ENCODE measurements at places on chromosomes 16 and 17.

GRCh38 chr17:73410586-73411312 is 98.9 kb upstream of the CDC42EP4 start:
- DNase-seq: no peak

DNA sequence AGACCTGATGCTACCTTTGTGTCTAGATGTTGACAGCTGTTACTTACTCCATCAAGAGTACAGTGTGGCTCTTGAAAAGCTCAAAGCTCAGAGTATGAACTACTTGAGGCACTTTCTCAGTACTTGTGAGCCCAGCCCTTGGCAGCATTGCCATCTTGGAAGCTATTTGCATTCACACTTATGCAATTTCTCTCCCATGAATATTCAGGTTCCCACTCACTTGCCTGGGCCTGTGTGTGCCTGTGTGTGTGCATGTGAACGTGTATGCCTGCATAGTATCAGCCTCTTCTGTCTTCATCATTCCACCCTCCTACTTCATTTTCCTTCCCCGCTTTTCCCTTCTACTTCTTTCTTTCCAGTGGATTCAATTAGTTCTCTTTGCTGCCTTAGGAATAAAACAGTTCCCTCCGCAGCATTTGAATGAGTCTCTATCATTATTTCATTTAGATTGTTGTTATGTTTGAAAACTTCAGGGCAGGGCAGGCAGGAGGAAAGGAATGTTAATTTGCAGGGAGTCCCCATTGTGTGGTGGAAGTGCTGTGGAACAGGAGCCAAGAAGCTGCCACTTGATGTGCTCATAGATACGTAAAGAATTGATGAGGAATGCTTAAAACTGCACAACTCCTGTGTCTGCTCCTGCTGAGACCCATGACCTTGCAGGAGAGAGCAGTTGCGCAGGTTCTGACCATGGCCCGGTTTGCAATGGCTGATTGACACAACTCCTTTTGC is 58.9 kb downstream of the HS3ST4 start:
- no peak for DNase-seq

- DNase-seq: no peak
Measured at GRCh38 chr16:70708366-70709246, 22.8 kb upstream of the MTSS2 start.

DNA sequence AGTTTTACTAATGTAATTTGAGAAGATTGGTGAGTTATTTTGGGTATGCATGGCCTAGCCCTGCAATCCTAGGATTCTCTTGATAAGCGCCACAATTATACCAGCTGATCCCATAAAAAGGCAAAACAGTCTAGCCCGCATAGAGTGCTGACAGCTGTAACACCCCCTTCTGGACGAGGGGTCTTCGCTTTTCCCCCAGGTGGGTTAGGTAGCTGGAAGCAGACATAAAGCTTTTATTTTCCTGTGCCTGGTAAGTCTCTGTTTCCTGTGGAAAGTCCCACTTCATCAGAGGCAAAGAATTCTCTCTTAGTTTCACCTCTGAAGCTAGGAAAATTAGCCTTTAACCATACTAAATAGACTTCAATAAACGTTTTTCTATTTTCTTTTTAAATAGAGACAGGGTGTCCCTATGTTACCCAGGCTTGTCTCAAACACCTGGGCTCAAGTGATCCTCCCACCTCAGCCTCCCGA is 108.3 kb downstream of the YPEL2 start:
- no peak for DNase-seq

DNA sequence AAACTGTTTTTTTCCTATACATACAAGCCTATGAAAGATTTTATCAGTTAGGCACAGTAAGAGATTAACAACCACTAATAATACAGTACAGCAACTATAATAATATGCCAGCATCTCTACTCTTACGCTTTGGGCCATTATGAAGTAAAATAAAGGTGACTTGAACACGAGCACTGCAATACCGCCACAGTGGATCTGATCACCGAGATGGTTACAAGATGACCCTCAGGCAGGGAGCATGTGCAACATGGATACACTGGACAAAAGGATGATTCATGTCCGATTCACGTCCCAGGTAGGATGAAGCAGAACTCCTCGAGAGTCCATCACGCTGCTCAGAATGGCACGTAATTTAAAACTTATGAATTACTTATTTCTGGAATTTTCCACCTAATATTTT is 10.5 kb downstream of the PELP1 start:
- DNase-seq: no peak

- no peak for DNase-seq
Measured at GRCh38 chr17:57823469-57824401, 26.1 kb downstream of the MRPS23 start.

DNA sequence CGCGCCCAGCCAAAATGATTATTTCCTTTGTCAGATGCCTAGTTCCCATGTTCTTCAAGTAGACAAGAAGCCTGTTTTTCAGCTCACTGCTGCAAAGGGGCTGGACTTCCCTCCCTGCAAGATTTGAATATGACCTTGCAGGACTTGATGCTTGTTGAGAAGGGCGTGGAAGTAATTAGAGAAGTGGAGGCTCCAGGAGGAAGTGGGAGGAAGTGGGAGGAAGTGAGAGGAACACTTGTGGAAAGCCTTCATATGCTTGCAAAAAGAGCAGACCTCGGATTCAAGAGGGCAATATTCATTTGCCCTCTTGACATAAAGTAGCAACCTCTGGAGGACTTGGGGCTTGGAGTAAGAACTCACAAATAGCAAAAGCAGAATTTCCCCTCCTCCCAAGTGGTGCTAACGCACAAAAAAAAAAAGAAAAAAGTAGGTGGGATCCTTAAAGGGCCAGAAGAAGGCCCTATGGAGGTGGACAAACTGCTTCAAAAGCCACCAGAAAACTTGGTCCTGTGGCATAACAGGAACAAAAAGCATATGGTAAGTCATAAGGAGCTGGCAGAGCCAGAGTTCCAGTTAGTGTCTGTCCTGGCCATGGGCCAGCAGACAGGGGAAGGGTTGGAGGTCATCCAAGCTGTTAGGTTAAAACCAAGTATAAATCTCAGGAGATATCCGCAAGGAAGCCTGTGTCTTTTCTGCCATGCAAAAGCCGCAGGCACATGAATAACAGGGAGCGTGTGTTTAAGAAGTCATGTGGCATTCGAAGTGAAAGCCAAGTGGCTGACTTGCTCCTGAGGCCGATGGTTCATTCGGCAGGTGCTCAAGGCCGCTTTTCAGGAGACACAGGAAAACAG is 20.6 kb upstream of the PRKAR1A start:
- DNase-seq: no peak

DNA sequence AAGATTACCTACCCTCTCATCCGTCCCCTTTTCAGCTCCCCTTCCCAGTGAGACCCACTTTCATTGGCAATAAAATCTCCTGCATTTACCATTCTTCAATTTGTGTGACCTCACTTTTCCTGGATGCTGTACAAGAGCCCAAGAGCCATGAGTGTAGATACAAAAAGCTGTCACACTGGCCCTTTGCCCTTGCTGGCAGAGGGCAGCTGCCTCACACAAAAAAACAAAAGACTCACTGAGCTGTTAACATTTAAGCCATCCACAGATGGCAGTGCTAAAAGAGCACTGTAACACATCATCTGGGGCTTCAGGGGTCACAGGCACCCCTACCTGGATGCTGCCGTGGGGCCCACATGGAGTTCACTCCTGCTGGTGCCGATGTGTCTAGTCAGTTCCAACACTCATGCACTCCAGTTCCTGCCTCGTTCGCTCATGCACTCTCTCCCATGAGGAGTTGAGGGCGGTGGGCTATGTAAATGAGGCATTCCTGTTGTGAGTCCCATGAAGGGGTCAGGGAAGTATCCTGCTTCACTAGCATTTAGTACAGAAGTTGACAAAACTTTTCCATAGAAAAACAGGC is 123.1 kb downstream of the CA10 start:
- DNase-seq: no peak

GRCh38 chr16:58417600-58417999 is 25.3 kb downstream of the GINS3 start:
- no peak for DNase-seq

DNA sequence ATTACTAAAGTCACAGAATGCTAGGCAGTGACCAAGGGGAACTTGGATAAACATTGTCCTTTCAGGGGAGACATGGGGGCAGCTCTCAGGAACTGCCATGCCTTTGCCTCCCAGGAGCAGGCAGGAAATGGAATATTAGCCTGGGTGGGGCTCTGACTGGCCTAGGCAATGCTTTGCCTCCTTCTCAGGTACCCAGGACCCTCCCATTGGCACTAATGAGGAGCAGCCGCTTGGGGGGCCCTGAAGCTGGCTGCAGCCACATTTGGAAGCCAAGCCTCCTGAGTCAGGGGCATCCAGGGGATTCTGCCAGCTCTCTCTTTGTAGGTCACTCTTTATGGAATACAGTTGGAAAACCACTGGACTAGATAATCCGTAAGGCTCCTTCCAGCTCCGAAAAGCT is 5.5 kb downstream of the CPSF4L start:
- no peak for DNase-seq

- DNase-seq: no peak
Measured at GRCh38 chr16:29809850-29810698, 1.9 kb upstream of the PRRT2 start.

DNA sequence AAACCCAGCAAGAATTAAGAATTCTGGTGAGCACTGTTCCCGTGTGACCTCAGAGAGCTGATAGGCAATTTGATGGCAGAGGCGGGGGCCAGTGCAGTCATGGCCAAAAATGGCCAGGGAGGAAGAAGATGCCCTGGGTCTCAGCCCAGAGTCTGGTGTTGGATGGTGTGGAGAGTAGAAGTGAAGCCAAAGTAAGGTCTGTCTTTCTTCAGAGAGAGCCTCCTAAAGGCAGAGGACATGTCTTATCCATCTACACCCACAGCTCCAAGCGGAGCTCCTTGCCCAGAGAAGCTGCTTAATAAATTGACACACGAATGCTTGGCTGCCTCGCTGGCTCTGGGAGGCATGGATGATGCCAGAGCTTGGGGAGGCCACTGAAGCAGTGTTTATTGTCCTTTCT is 19.7 kb upstream of the ZNF652 start:
- no peak for DNase-seq

GRCh38 chr17:78774956-78775571 is 7.0 kb downstream of the CYTH1 start:
- no peak for DNase-seq

- no peak for DNase-seq
Measured at GRCh38 chr16:86118467-86119307, 219.7 kb downstream of the IRF8 start.

DNA sequence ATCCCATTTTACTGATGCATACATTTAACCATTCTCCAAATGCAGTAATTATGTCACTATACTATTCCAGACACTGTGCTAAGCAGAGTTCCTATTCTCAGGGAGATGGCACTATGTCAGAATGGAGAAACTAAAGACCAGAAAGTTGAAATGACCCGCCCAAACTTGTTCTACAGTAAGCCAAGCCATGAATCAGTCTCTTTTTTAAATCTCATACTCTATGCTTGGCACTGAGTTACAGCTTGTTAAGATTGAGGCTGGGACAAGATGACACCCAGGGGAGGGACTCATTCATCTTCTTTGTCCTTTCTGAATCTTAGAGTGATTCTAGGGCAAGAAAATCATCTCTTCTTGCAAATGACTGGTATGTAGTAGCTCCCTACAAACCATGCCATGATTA is 247.0 kb upstream of the CCL2 start:
- DNase-seq: no peak

DNA sequence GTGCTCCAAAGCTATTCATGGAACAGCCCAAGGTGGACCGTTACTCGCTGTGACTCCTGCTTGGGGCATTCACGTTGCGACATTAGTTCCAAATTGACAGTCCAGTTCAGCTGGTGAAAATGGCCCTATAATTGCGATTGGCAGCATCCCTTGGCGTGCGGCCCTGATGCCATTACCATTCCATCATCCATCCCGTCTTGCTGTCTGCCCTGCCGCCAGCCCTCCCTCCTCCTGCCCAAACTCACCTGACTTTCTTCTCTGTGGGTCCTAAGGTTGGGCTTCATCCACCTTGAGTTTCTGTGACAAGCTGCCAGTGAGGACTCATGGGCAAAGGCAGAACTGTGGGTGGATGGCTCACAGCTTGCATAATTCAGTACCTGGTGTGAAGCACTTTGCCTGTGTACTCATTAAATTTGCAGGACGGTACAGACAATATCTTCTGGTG is 104.6 kb downstream of the RPTOR start:
- no peak for DNase-seq

DNA sequence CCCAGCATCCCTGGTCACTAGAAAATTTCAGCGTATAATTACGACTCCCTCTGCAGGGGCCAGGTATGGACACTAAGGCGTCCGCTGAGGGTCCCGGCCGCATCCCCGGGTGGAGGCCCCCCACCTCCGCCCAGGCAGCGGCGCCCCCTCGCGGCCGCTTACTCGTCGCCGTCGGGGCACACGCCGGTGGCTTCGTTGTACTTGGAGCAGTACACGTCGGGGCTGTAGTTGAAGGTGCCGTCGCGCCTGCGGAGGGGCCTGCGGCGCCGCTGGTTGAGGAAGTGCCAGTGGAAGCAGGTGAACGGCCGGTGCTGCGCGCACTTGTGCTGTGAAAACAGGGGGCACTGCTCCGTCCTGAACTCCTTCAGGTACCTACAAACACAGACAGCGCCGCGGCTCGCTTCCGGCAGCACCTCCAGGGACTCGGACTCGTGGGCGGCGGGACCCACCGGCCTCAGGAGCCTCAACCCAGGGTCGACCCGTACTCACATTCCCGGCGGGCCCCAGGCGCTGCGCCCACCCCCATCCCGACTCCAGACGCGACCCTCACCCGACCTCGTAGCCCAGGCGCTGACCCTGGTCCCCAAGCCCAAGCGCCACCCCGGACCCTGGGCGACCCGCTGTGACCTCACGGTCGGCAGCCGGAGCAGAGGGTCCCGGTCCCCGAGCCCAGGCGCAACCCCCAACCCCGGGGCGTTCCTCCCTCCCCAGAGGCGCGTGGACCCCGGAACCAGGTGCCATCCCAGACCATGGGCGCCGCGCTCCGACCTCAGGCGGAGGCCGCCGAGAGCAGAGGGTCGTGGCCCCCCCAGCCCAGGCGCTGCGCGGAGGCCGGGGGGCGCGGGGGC is 596 bp downstream of the UNKL start:
- DNase-seq: no peak

DNA sequence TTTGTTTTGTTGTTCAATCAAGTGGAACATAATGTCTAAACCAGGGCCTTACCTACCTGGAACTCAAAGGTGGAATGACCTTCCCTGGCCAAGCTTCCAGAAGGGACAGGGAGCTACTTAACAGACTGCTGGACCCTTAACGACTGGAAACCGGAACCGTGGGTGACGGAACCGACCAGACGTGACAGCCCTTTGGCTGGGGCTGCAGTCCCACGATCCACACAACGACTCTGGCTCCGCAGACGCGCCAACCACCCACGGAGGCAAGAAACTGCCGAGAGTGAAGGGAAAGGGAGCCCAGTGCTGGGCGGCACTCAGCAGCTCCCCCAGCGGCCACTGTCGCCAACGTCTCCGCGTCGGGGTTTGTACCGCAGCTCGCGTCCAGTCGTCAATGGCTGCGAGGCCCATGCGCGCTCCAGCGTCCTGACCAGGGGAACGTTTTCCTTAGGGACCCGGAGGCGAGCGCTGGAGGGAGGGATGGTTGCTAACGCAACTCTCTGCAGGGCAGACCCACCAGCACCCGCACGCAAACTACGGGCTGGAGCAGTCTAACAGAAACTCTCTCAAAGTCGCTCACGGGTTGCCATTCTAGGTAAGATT is 5.5 kb upstream of the KIF22 start:
- no peak for DNase-seq

Measured in left renal pelvis (tissue), 4 donors.